ENCODE measurements at places on chromosomes 12 and 14.
A peak's percentile ranks its signal among the peaks of the same experiment; 100 is the strongest.

DNA sequence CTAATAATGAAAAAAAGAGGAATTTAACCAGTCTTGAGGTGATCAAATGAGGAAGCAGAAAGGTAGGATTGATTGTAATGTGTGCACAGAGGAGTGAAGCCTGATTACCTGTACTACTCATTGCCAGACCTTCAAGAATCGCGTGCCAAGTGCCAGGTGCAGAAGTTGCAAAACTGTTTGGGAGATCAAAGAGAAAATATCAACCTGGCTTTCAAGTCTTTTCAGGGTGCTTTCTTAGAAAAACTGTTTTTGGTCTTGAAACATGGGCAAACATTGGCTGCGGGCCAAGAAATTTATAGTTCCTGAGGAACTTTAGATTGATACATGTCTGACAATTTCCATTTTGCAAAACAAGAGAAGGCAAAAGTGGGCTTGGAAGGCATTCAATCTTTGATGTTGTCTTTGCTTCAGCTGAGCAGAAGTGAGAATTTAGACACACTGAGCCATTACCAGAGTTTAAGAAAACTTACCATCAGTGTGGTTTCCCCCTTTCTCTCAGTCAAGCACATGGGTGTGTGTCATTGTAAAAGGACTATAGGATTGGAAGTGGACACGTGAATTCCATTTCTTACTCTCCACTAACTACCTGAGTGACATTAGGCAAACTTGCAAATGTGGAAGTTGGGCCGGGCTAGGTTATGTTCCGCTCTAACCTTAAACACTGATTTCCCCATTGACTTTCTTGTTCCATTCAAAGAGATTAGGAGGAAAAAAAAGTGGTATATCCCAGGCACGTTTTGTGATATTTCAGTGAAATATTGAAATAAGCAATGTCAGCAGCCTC is 486.2 kb downstream of the DIO2 start:
- no peak for DNase-seq

DNA sequence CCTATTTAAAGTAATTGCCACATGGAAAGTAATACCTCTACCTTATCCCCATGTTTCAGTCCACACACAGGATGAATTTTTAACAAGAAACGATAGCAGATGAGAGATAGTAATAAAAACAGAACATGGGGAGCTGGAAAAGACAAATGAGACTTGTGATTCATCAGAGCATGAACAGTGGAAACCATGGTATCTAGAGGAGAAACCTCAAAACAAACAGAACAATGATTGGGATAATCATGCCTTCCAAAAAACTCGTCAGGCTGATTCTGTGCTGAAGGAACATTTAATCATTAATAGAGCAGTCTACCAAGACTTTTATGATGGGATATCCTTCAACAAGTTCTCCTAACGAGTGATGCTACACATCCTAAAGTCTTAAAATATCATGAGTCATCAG is 1390.7 kb downstream of the FSCB start:
- DNase-seq: peak; percentile 0

- peak; percentile 31 for DNase-seq
Measured at GRCh38 chr12:69129017-69129416, 110.4 kb upstream of the CPSF6 start.

GRCh38 chr12:51085757-51086156 is 2.4 kb upstream of the CSRNP2 start:
- no peak for DNase-seq

GRCh38 chr12:125267114-125267513 is 201.9 kb downstream of the AACS start:
- DNase-seq: no peak

DNA sequence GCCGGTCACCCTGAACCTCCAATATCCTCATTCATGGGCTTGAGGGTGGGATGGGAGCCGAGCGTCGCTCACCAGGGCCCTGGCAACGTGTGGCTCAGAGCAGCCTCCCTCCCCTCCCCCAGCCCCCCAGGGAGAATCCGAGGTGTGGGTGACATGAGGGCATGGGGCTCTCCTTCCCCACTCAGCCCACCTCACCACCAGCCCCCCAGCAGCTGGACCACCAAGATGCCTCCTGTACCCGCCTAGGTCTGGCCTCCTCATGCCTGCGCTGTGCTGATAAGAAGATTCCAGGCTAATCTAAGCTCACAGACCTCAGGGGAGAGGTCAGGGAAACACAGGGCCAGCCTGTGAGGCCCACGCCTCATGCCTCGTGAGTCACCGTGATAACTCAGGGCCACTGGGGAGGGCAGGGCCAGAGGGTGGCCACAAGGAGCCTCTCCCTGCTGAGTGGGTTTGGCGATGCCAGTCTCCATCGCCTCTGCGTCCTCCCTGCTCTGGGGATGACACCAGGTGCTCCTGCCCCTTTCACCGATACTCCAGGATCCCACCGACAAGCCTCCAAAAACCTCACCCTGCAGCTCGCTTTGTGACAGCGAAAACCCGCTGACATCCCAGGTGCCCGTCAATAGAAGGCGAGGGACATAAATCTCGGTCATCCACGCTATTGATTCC is 56.9 kb downstream of the TESC start:
- DNase-seq: no peak

- peak; percentile 39 for DNase-seq
Measured at GRCh38 chr14:60266021-60266937, 17.3 kb downstream of the PPM1A start.

- no peak for DNase-seq
Measured at GRCh38 chr14:94752591-94753436, 17.1 kb downstream of the GSC start.

GRCh38 chr12:86729739-86730138 is 473.5 kb upstream of the MGAT4C start:
- DNase-seq: no peak

GRCh38 chr14:100696008-100696407 is 30.7 kb upstream of the DLK1 start:
- DNase-seq: no peak

- no peak for DNase-seq
Measured at GRCh38 chr14:84749191-84749955, 780.6 kb upstream of the FLRT2 start.

DNA sequence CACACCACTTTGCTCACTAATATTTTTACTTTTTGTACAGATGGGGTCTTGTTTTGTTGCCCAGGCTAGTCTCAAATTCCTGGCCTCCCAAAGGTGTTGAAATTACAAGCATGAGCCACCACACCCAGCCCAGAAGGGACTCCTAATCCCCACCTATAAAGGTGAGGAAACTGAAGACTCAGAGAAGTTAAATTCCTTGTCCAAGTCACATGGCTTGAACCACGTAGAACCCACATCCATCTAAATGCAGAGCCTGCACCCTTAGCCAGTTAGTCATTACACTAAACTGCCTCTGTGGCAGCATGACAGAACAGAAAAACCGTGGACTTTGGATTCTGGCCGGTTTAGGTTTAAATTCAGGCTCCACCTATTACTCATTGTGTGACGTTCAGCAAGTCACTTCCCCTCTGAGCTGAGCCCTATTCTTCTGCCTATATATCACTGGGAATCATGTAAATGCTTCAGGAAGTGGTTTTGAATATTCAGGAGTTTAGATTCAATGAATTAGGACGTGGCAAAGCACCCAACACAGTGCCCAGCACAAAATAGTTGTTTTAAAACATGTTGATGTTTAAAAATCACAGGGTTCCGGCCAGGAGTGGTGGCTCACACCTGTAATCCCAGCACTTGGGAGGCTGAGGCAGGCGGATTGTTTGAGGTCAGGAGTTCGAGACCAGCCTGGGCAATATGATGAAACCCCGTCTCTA is 3.0 kb upstream of the CORO1C start:
- DNase-seq: peak; percentile 96

DNA sequence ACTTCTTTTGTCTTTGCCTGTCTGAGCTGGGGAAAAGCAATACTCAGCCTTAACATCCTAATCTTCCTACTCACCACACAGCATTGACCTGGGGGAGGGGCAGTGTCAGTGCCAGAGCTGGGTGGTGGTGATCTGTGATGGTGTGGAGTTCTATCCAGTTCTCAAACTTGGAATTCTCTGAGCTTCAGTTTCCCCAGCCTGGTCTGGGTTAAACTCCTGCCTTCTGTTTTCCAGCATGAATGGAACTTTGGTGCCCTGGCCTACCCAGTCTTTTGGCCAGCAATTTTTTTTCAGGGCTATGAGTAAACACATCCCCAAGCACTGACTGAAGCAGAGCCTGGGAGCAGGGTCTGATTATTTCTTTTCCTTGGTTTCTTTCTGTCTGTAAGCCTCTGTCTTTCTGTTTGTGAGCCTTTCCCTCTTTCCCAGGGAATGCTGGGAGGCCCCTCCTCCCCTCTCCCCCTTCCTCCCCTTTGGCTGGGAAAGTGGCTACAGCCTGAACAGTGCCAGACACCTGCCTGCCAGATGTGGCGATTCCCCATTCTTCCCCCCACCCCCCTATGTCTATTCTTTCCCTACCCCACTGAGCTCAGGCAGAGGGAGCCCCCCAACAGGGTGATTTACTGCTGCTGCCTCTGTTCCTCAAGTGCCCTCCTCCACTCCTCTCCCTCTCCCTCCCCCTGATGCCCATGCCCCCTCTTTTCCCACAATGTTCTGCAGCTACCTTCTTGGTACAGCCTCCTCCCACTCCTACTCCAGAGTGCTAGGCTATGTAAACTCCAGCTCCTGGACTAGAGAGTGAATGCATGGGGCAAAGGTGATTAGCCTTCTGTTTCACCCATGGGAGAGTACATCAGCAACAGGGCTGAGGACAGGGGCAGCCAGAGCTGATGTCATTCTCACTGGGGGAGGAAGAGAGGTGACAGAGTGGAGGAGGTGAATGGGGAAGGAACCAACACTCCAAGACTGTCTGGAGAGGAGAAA is 11.1 kb downstream of the GPR84 start:
- peak; percentile 84 for DNase-seq

DNA sequence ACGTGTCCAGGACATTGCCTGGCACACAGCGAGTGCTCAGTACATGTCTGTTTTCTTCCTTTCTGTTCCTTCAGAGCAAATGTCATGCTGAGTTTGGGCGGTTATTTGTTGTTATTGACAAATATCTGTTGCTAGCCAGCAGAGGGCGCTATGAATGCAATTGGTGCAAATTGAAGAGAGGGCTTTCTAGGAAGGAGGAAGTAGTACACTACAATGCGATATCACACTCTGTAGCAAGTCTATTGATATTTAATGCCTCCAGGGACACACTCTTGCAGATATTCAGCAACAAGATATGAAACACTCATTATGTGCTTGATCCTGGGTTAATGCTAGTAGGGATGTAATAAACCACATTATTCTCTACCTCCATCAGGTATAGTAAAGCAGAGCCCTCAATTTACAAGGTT is 267.3 kb upstream of the SRRM4 start:
- no peak for DNase-seq

- DNase-seq: no peak
Measured at GRCh38 chr12:42281278-42281677, 43.2 kb upstream of the YAF2 start.

DNA sequence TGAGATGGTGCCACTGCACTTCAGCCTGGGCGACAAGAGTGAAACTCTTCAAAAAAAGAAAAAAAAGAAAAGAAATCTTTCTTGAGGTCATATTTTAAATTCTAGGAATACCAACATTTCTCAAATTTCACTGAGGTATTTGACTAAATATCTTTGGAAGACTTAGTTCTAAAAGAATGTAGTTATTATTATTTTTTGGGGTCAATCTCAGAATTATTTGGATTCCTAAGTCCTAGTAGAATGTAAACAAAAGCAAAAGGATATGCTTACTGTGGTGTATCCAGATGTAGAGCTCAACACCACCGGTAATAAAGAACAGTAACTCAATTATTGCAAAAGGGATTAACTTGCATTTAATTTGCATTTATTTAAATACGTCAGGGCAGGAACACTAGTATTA is 25.0 kb downstream of the PRICKLE1 start:
- DNase-seq: no peak

DNA sequence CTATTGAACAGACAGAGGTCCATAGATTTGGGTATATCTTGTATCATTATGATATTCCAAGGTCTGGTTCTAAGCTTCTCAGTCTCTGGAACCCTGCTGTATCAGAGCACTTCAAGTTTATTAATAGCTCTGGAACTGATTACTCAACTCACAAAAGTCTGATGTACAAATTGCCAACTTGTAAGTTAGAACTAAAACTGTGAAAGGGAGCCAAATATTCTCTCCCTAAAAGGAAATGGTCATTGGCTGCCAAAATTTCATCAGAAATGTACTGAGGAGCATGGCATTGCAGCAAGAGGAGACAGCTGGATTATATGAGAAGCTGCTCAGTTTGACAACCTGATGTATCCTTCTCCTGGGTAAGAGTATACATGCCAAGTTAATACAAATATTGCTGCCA is 828.8 kb upstream of the SEL1L start:
- DNase-seq: no peak

GRCh38 chr12:52331833-52332232 is 10.6 kb upstream of the KRT83 start:
- no peak for DNase-seq

- peak; percentile 42 for DNase-seq
Measured at GRCh38 chr14:50008974-50009373, 107.4 kb downstream of the VCPKMT start.

- peak; percentile 89 for DNase-seq
Measured at GRCh38 chr12:84919271-84919670, 6.7 kb upstream of the SLC6A15 start.

- no peak for DNase-seq
Measured at GRCh38 chr14:105888784-105889665, 362.6 kb downstream of the TMEM121 start.

- peak; percentile 27 for DNase-seq
Measured at GRCh38 chr12:96452261-96452922, 37.0 kb upstream of the CFAP54 start.

DNA sequence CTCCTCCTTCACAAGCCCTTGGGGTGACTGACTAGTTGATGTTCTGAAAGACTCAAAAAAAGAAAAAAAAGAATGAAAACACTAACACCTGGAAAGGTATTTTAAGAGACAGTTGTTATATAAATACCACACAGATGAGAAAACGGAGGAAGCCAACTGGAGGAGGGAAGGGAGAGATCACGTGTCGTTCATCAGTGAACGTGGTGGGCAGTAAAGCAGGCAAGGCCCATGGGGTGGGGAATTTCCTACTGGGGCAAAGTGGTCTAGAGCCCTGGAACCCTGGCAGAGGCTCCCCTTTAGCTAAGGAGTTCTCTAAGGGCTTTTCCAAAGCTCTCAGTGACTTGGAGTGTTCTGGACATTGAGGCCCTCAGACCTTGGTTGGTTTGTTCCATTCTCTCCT is 169.7 kb downstream of the CALM1 start:
- DNase-seq: no peak

DNA sequence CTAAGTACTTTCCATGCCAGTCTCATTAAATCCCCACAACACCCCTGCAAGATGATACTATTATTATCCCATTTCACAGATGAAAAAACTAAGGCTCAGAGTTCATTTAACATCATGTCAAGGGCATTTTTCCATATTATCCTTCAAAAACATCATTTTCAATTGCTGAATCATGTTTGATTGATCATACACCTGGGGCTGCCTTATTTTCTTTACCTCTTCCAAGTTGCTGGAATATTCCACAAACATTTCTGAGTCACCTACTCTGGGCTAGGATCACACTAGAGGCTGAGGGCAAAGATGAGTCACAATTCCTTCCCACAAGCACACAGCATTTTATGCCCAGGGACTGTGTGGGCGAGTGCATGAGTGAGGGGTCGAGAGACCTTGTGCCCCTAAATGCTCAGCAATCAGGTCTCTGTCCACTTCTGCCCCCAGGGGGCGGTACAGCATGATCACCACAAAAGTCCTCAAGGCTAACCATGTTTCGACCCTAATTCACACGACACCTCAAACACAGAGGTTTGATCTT is 14.1 kb upstream of the TMEM119 start:
- DNase-seq: peak; percentile 99

Measured in fibroblast of mammary gland (primary cell).